ENCODE measurements at places on chromosomes 3 and 15.

GRCh38 chr15:66698318-66698961 lies 3.6 kb upstream of the SMAD6 start:
- DNase-seq, result peak; percentile 69

DNA sequence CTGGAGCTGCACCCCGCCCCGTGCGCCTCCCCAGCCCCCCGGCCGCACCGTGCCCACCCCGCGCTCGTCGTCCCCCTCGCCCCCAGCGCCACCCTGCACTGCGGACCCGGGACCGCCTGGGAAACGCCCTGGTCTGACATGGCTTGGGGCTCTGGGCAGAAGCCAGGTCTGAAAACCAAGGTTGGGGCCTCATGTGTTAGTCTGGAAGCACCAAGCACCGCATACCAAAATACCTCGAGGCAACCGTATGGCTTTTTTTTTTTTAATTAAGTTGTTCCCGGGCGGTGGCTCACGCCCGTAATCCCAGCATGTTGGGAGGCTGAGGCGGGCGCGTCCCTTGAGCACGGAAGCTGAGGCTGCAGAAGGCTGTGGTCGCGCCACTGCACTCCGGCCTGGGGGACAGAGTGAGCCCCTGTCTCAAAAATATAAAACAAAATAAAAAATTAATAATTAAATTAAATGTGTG lies 91.5 kb upstream of the CHD2 start:
- no peak for DNase-seq

GRCh38 chr15:52233405-52233804 lies 42.2 kb upstream of the GNB5 start:
- no peak for DNase-seq

GRCh38 chr3:53122933-53123305 lies 7.3 kb downstream of the RFT1 start:
- DNase-seq, result no peak

- no peak for DNase-seq
Observed at GRCh38 chr3:172848910-172849309, 98.4 kb downstream of the ECT2 start.

- DNase-seq, result no peak
Observed at GRCh38 chr3:71956716-71957115, 171.8 kb upstream of the PROK2 start.

GRCh38 chr3:196311-197148 lies at the start of gene CHL1:
CHL1 (plus strand) TSS chr3:196763; CDS start chr3:319777, 123,014 bp downstream.
- DNase-seq, result no peak
